ENCODE measurements at places on chromosomes 13 and 19.

DNA sequence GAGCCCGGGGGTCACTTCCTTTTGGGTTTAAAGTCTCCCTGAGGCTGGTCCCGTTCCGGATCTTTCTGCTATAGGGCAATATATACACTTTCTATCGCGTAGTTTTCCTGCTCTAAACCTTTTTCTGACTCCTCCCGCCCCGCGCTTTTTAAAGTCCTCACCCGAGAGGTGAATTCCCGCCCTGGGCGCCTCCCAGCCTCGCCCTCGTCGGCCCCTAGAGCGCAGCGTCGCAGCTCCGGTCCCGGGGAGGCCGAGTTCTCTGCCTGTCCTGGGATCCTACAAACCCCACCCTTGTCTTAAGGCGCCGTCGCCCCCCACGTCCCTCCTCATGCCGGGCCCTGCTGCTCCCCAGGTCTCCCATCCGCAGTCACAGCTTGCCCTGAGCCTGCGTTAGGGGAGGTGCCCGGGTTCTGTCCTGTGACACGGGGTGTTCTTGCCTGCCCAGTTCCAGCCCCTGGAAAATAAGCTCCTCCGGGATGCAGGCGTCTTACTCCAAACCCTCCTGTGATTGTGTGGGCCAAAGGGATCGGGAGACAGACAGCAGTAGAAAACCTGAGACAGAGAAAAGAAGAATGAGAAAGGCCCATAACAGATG lies 491 bp downstream of the ZNF525 start:
- DNase-seq: no peak

- DNase-seq: no peak
Observed at GRCh38 chr13:93624311-93624777, 397.7 kb downstream of the GPC6 start.

DNA sequence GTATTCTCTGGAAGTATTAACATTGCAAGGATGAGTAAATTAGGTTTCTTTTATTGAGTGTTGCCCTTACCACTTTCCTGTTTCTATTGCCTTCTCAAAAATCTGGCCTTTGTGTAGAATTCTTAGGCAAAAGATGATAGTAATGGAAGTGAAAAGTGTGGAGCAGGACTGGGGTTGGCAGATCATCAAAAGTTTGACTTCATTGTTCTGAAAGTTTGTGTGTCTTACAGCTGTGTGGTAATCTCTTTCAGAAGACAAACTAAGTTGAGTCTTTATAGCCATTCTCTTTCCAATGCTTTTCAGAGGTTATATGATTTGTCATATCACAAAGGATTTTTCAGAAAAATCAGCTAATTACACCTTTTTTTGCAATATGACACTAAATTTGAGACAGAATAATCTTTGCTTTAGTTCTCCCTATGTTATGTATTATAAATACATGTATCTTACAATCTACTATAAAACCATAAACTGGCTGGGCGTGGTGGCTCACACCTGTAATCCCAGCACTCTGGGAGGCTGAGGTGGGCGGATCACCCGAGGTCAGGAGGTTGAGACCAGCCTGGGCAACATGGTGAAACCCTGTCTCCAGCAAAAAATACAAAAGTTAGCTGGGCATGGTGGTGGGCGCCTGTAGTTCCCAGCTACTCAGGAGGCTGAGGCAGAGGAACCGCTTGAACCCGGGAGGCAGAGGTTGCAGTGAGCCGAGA lies 8.7 kb upstream of the KCNRG start:
- DNase-seq: no peak

DNA sequence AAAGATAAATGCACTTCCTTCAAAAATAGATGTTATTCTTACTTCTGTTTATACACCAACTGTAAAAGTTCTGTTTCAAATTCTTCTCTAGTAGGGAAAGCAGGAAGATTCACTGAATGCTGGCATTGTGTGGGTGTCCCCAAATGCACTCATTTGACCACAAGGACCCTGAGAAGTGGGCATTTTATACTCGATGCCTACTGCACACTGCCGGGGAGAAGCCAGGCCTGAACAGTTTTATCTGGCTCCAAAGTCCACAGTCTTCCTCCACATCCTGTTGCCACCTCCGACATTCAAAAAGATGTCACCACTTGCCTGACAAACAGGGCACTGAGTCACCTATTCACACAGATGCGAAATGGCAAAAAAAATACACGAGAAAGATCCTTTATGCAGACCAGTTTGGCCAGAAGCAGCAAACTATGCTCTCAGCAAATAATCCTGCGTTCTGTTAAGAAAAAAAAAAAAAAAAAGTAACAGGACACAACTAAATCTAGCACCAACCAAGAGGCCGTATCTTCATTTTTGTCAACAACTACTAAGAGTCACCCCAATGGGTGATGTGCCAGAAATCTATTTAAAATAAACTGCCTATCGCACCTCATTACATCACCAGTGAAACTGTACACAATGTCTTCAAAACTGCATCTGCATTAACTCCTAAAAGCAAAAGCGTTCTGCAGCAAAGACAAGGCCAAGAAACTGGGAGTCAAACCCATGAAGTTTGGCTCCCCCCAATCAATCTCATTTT lies 6.2 kb downstream of the ZC3H4 start:
- DNase-seq: no peak

DNA sequence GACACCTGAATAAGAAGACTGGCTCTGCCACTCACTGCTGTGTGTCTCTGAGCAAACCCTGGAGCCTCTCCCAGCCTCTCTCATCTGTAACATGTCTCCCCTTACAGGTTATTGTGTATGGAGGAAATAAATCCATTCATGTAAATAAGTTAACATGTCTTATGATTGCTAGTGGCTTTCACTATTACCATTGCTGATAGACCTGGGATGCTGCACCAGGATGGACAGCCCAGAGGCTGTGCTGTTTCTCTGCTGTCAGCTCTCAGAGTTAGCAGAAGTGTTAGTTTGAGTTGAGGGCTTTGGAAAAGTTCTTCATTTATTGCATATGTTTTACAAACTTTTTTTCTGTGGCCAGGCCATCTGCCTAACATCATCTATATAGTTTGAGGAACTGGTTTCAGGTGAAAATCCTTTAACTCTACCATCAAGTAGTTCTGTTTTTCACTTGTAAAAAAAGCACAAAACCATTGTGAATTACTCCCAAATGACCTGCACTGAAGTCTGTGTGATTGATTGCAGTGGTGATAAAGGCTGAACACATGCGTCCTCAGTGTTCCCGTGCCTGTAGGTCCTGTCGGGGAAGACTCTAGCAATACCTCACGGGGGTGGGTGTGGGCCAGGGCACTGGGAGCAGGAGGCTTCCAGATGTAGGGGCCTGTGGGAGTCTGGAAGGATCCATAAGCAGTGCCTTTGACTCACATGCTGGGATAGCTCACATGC lies 24.6 kb downstream of the MPHOSPH8 start:
- no peak for DNase-seq

GRCh38 chr19:4038057-4038456 lies 28.6 kb downstream of the ZBTB7A start:
- no peak for DNase-seq

- DNase-seq: no peak
Observed at GRCh38 chr19:14949876-14950275, 8.6 kb downstream of the OR7C2 start.

GRCh38 chr13:46076827-46077226 lies 24.3 kb upstream of the ZC3H13 start:
- no peak for DNase-seq

GRCh38 chr19:58305932-58306323 lies 751 bp downstream of the ERVK3-1 start:
- DNase-seq: no peak
